ENCODE measurements at places on chromosomes 16 and 17.

DNA sequence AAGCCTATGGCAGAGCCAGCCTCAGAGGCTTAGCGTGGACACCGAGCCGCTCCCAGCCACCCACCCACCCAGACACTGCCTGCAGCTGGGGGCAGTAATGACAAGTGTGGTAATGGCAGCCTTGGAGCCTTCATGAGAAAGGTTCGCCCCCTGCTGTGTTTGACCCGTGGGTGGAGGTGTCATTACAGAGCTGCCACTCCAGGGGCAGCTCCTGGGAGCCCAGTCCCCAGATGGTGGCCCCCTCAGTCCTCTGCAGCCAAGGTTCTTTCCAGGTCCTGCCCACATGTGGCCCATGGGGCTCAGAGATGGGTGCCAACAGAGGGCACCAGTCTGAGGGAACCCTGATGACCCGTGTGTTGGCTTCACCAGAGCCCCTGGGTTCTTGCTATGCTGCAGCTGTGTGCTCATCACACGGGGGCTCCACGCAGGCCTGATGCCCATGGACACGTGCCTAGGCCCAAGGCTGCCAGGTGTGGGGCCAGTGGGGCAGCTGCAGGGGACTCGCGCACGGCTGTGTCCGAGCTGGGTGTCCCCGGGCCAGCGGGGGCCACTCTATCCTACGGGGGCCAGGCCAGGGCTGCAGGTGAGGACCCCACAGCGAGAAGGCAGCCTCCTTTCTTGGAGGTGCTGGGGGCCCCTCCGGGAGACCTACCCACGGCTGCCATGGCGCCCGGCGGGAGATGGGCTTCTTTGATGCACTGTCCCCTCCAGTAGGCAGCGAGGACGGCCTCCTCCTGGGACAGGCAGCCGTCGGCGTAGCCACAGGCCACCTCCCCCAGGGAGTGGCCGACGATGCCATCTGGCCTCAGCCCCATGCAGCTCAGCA, 8.1 kb downstream of the FASN start:
- DNase-seq = no peak

DNA sequence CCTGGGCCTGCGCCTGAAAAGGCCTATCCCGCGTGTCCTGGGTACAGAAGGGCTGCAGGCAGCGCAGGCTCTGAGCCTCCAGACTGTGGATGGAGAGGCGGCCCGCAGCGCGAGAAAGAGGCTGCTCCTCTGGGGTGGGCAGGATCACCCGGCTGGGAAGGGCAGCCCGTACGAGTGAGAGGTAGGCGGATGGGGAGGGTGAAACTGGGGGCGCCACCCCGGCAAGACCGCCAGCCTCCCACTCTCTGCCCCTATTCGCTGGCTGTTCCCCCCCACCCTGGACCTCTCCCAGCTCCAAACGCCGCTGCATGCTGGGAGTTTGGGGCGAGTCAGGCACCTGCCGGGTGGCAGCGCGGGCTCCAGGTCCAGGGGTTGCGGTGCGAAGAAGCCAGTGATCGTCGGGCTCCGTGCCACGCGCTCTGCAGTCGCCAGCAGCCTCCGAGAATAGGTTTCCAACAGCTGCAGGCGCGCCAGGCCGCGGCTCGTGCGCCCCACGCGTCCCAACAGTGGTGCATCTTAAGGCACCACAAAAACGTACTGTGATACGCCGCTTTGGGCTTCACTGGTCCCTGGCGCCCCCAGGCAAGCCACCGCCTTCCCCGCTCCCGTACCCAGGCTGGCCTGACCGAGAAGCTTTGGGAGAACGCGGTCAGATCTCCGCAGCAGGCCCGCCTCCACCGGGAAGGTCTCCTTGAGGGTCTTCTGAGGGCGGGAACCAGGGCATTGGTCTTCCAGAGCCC, 1.1 kb downstream of the NOXO1 start:
- DNase-seq = no peak

DNA sequence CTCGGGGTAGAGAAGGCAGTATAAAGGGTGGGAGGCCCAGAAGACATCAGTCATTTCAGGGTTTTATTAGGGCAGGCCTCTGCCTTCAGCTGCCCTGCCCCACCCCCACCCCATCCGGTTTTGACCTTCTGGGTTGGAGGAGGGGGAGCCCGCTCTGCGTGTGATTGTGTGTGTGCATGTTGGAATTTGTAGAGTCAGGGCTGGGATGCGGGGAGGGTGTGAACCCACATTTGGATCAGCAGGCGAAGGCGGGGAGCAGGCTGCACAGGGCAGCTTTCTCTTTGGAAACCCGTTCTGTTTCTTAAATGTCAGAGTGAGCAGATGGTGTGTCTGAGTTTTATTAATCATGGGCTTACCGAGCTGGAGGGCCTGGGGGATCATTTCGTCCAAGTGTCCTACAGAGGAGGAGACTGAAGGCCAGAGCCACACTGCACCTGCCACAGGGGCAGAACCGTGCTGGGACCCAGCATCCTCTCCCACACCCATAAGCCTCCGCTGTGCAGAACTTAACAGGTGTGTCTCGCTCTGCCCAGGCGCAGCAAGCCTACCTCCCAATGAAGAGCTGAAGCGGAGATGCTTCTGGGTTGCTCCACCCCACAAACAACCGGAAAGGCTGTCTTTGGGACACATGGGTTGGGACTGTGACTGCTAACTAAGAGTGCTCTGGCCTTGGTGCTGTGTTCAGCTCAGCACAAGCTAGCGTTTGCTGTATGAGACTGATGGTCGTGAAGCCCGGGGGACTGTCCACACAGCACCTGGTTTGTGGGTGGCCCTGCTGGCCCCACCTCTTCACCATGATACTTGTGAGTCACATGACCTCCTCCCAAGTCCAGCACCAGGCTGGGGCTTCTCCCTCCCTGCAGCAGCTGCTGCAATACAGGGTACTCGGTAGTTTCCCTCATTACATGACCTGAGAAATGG, 70.9 kb upstream of the GSE1 start:
- DNase-seq = peak; percentile 56

DNA sequence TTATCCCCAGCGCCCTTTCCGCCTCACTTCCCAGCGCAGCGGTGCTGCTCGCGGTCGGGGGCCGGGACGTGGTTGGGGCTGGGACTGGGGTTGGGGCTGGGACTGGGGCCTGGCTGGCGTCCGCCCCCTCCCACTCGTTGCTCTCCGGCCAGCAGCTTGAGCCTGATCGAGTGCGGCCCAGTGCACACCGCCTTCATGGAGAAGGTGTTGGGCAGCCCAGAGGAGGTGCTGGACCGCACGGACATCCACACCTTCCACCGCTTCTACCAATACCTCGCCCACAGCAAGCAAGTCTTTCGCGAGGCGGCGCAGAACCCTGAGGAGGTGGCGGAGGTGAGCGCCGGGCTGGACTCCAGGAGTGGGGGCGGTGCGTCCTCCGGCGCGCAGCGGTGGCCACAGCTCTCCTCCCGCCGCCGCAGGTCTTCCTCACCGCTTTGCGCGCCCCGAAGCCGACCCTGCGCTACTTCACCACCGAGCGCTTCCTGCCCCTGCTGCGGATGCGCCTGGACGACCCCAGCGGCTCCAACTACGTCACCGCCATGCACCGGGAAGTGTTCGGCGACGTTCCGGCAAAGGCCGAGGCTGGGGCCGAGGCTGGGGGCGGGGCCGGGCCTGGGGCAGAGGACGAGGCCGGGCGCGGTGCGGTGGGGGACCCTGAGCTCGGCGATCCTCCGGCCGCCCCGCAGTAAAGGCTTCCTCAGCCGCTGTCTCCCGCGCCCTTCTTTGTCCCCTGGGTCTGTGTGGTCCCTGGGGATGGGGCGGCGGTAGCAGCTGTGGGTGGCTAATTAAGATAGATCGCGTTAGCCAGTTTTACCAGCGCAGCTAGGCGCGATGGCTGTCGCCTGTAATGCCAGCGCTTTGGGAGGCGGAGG, 1.8 kb downstream of the HSD17B1 start:
- peak; percentile 85 for DNase-seq

DNA sequence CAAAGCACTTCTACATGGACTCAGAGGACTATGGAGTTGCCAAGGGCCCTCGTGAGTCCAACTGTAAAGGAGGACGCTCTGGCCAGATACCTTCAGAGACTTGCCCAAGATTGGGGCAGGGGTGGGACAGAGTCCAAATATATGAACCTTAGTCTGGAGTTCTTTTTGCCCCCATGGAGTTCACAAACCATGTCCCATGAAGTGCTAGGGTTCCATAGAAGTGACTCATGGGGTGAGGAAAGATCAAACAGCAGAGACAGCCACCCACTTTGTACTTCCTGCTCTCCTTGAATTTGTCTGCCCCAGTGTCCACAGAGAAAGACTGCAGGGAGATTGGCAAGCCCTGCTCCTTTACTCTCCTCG, 29.0 kb downstream of the SRL start:
- DNase-seq = peak; percentile 79

DNA sequence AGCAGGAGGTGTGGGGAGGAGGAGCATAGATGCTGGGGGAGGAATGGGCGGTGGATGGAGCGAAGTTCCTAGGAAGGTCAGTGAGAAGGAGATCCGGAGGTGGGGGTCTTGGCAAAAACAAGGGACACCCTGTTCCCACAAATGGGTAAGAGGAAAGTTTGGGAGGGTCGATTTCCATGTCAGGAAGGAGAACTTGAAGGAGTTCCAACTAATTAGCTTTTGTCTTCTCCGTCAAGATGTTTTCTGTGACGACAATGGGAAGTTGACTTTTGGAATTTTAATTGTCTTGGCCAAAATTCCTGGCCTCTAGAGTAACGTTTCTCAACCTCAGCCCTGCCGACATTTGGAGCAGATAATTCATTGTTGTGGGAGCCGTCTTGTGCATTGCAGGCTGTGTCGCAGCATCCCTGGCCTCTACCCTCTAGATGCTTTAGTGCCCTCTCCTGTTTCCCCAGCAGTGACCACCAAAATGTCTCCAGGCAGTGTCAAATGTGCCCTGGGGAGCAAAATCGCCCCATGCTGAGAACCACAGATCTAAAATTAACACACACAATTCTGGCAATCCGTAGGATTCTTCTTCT, 97.1 kb downstream of the PITPNC1 start:
- peak; percentile 86 for DNase-seq

DNA sequence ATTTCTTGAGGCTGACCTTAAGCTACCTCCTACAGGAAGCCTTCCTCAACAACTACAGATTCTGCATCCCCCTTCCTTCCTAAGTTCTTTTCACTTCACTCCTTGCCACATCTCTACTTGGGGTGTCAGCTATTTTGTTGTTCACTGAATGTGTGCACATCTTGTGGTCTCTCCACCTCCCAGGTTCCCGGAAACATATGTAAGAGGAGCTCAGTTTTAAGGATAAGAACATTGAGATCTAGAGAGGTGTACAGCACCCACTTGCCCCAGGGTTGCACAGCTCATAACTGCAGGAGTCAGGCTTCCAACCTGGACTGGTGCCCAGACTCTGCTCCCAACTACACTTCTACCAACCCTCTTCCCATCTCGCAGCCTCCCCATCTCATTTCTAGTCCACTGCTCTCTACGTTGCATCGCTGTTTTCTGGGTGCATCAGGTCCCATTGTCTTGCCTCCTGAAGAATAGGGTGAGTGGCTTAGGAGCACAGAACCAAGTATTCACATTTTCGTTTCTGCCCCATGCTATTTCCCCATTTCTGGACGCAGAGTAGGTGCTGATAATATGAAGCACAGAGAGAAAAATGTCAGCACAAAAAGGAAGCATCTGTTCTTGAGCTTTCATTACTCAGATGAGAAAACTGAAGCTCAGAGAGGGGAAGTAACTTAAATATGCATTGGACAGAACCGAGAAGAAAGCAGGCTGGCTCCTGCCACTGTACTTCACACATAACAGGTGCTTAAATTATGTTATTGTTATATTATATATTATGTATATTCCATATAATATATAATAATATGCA, 292.0 kb upstream of the CCL2 start:
- DNase-seq = no peak

- peak; percentile 60 for DNase-seq
Observed at GRCh38 chr17:40548982-40549685, 16.1 kb downstream of the CCR7 start.

GRCh38 chr17:66569572-66569971, 265.3 kb upstream of the CACNG5 start:
- no peak for DNase-seq

DNA sequence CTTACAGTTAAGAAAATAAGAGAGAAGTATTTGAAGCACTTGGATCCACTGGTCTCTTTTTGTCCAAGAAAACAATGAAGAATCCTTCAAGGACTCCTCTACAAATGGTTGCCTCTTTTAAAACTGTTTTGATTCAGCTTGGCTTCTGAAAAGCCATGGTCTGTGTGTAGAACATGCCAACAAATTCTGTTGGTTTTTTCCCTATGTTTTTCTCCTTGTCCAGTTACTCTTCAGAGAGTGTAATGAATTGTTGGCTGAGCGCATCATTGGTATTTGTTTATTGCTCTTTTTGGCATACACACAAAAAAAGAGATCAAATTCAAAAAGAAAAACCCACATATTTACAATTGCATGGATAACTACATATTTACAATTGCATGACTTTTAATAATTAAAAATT, at the start of gene ABCA10:
Gene ABCA10, minus strand, starts transcription at position 249 of the 400 bp plus-strand sequence. CDS start 3,466 bp downstream, outside the sequence.
- no peak for DNase-seq

- peak; percentile 87 for DNase-seq
Observed at GRCh38 chr17:17044846-17045561, 2.7 kb downstream of the MPRIP start.

GRCh38 chr17:34006126-34006525, 249.0 kb upstream of the CCL2 start:
- DNase-seq = no peak

DNA sequence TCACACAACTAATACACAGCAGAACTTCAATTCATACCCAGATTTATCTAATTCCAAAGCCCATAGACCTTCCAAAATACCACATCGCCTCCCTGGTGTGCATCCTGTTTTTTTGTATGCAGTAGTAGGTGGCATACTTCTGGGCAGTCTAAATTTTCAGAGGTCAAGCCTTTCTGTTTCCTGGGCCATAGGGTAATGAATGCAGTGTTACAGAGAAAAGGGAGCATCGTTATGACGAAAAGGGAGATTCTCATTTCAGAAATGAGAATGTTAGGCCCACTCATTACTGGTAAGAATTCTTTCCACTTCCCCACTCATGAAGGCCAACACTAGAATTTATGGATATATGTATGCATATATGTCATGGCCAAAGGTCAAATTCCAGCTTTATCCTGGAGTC, 267.8 kb upstream of the ASIC2 start:
- DNase-seq = no peak

DNA sequence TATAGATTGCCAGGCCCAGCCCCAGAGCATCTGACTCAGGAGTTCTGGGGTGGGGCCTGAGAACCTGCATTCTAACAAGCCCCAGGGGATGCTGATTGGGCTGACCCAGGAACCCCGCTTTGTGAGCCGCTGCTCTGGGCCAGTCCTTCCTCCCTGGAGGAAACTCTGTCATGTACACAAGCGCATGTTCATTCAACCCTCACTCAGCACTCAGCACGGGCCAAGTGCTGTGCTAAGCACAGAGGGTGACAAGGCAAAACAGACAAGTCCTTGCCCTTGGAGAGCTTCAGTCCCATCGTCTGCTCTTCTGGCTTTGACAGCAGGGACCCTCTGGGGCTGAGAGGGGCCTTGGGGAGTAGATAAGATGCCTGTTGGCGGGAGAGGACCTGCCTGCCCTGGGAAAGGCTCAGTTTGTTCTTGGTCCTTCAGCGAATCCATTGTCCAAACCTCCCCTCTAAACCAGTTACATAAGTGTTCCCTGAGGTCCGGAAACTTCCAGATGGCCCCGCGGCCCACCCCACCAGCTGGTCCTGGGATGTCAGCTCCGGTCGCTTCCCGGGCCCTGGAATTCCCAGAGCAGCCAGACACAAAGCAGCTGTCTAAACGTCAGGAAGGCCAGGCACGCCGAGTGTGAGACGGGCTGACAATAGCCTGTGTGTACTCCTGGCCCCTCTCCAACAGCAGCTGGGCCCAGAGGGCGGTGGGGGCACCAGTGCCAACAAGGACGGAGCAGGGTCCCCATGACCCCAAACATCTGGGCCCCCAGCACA, 88.8 kb downstream of the ZDHHC7 start:
- no peak for DNase-seq

- DNase-seq = no peak
Observed at GRCh38 chr17:13001991-13002615, 15.7 kb downstream of the ELAC2 start.

Measured in fibroblast of skin of right biceps (primary cell).